ENCODE measurements at places on chromosomes 6 and 20. TPM values are rescaled to one million over a fixed set of nuclear protein-coding genes. Genes with fewer than 3 reads are reported as not detected.

HBS1L gene
- total RNA-seq = 59.7 TPM

FOXO3 gene
- 61.7 TPM for total RNA-seq

CDSN gene
- total RNA-seq = not detected

JPH2 gene
- total RNA-seq = 1.3 TPM

CFAP206 gene
- total RNA-seq = not detected

RFX6 gene
- total RNA-seq = 0.59 TPM

PTPRK gene
- total RNA-seq = 117 TPM

LPIN3 gene
- 65.3 TPM for total RNA-seq

DNA sequence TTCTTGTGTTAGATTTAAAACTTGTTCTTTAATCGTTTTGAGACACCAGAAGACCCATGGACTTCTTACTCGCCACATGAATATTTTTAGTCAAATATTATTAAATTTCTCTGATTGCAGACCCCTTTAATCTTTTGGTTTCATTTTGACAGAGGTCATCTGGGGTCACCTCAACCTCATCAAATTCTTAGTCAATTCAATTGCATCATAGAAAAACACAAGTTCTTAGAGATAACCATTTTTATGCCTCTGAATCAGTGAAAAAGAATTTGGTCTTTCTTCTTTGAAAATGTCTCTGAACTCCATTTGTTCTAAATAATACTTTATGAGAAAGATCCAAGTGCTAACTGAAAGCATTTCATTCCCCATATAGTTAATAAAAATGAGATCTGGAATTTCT lies 55.2 kb upstream of the CBLN4 start:
- DNase-seq = no peak

GRCh38 chr20:8473459-8473858 lies 341.4 kb downstream of the PLCB1 start:
- DNase-seq = no peak

- no peak for DNase-seq
These were observed 201.9 kb upstream of the CST7 start for GRCh38 chr20:24747010-24747712.

- no peak for DNase-seq
These were observed 52.4 kb upstream of the MRPS10 start for GRCh38 chr6:42269974-42270510.

DNA sequence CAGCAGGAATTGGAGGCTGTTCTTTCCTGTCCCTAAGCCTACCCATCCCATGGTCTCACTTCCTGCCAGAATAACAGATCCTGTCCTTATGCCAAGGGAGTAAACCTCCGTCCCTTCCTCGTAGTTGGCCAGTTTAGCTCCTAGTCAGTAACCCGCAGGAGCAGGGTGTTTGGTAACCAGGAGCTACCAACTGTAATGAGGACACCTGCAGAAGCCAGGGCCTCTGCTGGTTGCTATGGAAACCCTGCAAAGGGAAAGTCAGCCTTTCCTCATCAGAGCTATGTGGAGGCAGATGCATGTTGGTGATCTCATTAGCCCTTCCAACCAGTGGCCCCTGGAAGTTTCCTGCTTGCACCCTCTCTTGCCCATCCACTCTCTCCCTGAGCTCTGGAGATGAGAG lies 368.2 kb upstream of the SULF2 start:
- DNase-seq = no peak

DNA sequence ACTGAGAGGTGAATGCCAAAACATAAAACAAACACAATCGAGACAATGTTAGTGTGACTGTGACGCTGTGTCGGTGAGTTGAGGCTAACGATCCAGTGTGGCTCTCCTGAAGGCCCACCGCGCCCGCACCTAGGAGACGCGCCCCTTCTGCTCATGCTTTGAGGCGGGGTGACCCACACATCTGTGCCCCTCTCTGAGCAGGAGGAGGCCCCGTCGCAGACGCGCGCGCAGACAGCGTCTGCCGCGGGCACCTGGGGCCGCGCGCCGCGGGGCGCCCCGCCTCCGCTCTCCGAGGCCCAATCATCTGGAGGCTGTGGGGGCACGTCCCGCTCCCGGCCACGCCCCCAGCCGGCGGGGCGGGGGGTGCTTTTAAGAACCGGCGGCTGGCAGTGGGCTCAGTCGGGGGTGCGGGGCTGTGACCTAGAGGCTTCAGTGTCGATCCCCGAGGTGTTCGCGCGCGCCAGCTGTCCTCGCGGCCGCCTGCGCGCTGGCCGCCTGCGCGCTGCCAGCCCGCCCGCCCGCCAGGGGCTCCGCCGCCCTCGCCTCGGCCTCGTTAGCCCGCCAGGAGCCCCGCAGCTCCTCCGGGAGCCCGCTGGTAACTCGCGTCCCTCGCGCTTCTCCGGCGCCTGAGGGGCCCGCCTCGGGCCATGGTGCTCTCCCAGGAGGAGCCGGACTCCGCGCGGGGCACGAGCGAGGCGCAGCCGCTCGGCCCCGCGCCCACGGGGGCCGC lies at the start of gene SLC16A10:
TSS of gene SLC16A10 (plus strand) at position 398 of the 730 bp plus-strand sequence. CDS start at position 648, 250 bp downstream.
- peak; percentile 77 for DNase-seq

GRCh38 chr20:58017231-58017969 lies 211.1 kb downstream of the ANKRD60 start:
- peak; percentile 68 for DNase-seq

DNA sequence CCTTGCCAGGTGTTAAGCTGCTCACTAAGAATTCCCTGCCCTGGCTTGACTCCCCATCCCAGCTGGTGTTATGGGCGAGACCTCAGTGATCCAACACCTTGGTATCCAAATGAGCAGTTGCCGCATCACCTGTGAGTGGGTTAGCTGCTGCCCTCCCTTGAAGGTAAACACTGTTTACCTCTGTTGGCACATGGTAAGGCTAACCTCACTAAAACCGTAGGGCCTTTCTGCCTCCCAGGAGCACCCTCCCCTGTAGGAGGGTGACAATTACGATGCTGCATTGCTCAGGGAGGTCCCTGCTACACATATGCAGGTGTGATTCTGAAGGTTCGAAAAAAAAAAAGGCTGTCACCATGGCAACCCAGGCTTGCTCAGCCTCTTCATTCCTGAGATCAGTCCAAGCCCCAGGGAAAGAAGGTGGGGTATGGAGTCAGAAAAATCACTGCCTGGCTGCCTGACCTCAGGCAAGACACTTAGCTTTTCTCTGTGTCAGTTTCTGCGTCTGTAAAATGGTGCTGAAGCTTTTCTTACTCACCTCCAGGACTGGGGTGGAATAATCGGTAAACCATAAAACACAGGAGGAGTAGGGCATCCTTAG lies 19.5 kb downstream of the PNPLA1 start:
- no peak for DNase-seq

DNA sequence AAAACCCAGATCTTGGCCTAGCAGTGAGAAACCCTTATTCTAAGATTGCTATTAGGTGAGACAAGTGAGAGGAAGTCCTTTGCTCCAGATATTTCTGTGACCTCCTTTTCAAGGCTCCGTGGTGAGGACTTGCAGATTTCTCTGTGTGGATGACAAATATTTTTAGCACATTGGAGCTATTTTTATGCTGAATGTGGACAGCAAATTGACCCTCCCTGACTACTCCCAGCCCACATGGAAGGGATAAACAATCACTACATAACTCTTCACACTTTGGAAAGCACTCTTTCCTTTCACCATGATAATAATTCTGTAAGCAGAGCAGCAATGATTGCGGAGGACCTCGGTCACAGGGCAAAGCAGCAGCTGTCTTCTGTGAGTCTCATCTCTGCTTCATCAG lies 88.0 kb upstream of the ADGRF1 start:
- DNase-seq = no peak

- no peak for DNase-seq
These were observed 456.0 kb upstream of the PTCHD4 start for GRCh38 chr6:48567016-48567415.

GRCh38 chr6:79635232-79635543 lies 4.1 kb downstream of the SH3BGRL2 start:
- no peak for DNase-seq

DNA sequence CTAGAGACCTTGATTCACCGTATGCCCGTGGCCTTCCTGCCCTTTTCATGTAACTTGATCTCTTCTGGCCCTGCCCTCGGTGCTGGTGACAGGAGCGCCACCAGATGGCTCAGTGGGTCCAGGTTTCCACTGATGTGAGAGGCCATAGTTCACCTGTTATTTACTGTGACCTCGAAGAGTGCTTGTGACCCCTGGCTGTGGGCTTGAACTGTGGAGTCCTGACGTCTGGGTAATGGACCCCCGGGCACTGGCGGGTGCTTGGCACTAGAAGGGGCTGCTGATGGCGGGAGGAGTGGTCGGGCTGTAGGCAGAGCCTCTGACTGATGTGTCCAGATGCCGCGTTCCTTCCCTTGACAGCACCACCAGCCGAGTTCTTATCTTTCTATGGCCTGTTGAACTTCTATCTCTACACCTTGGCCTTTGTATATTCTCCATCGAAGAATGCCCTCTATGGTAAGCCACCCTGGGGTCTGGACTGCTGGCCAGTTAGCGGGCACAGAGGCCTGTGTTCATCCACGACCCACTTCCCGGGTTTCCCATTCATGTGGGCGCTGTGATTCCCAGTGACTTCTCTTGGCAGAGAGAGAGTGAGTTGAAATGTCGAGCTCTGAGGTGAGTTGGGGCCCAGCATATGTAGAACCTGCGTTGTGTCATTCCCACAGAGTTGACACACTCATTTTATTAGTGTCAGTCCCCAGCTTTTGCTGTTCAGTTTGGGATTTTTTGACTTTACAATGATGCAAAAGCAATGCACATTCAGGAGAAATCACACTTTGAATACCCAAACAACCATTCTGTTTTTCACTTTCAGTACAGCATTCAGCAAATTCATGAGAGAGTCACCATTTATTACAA lies 14.9 kb downstream of the DYNLT1 start:
- peak; percentile 15 for DNase-seq

GRCh38 chr6:97032955-97033354 lies 108.4 kb downstream of the KLHL32 start:
- no peak for DNase-seq

- DNase-seq = no peak
These were observed 88.9 kb upstream of the MRPS10 start for GRCh38 chr6:42306439-42307140.

GRCh38 chr6:21357262-21357661 lies 236.3 kb upstream of the SOX4 start:
- DNase-seq = no peak

GRCh38 chr6:147053311-147053921 lies 150.8 kb upstream of the STXBP5 start:
- no peak for DNase-seq

DNA sequence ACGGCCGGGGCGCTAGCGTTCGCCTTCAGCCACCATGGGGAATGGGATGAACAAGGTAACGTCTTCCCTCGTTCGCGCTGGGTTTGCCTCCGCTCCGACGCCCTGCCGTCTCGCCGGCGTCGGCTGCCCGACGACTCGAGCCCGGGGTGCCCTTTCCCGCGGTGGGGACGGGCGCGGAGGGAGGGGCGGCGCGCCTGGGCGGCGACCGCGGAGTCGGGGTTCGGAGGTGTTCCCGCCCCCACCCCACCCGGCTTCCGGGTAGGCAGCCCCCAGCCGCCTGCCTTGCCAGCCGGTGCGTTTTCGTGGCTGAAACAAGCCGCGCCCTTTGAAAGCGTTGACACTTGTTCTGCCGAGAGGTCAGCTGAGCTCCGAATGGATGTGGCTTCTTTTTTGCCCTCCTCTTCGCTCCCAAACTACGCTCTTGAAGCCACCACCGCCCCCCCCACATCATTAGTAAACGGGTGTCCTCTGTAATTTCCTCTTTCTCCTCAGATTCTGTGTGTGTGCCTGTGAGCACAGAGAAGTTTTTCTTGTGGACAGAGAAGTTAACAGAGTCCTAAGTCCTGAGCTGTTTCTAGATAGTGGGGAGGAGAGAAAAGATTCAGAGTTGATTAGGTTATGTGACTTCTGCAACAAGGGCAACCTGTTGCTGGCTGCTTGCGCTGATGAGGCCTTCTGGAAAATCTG lies 362 bp downstream of the DUSP22 start:
- peak; percentile 81 for DNase-seq

DNA sequence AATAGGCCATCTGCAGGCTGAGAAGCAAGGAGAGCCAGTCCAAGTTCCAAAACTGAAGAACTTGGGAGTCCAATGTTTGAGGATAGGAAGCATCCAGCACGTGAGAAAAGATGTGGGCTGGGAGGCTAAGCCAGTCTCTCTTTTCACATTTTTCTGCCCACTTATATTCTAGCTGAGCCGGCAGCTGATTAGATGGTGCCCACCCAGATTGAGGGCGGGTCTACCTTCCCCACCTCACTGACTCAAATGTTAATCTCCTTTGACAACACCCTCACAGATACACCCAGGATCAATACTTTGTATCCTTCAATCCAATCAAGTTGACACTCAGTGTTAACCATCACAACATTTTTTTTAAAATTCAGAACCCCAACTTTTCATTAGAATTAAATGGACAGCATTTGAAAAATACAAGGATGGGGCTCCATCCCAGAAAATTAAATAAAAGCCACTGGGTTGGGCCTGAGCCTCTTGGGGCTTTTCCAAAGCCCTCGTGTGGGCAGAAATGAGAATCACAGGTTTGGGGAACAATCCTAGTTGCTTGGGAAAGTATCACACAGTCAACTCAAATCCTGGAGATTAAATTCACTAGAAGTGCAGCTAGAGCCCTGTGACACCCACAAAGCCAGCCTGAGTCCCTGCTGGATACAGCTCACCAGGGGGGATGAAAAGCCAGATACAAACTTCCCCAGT lies 2.2 kb downstream of the CLDN20 start:
- DNase-seq = no peak

DNA sequence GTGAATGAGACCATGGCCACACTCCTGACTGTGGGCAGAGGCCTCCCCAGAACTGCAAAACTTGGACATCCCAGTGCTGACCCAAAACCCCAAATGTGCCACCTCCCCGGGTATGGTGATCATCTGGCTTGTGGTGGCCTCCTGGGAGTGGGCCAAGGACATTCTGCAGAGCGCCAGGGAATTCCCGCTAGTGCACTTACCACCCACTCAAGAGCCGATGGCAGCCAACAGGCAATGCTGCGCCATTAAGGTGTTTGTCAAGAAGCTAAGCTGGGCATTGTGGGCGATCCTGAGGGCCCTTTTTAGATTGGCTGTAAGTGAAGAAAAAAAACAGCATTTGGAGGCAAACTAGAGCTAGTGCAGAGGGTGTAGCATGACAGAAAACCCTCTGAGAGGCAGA lies 9.4 kb downstream of the MMP24 start:
- DNase-seq = no peak

DNA sequence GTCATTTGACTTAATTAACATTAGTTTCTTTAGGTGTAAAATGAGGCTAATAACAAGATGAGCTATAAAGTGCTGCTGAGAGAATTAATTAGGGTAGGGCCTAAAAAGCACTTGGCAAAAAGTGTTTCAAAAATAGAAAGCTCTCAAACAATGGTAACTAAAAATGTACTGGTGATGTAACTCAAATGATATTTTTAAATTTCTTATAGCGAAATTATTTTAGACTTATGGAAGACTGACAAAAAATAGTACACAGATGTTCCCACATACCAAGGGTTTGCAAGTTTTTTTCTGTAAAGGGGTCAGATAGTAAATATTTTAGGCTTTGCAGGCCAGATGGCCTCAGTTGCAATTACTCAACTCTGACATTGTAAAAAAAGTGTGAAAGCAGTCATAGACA lies 190.7 kb upstream of the UFL1 start:
- no peak for DNase-seq

GRCh38 chr6:40799296-40800140 lies 212.4 kb upstream of the LRFN2 start:
- no peak for DNase-seq

All from colonic mucosa (tissue), 4 donors.